Epithelial cell of proximal tubule (primary cell): ENCODE measurements at places on chromosomes 13 and 19. TPM values are rescaled to one million over a fixed set of nuclear protein-coding genes. Genes with fewer than 3 reads are reported as not detected.

The CDC42EP5 gene
- 5.1 and 33.7 TPM in 2 replicates for total RNA-seq

The CBY2 gene
- not detected in 2 replicates for total RNA-seq

The TMEM150B gene
- not detected in 2 replicates for total RNA-seq

The KRTDAP gene
- total RNA-seq = not detected in 2 replicates

The C5AR2 gene
- not detected in 2 replicates for total RNA-seq

The PTH2 gene
- not detected in 2 replicates for total RNA-seq

The VSIG10L gene
- total RNA-seq = 0.51 and 0.92 TPM in 2 replicates

The ZNF560 gene
- total RNA-seq = 0.92 and 2.5 TPM in 2 replicates

The GEMIN7 gene
- total RNA-seq = 38.2 and 58.2 TPM in 2 replicates

The IGFL1 gene
- total RNA-seq = not detected in 2 replicates

The ETV2 gene
- total RNA-seq = 0.35 TPM in 1 of 2 replicates, not detected in the other

The NKG7 gene
- total RNA-seq = not detected in 2 replicates

The IZUMO4 gene
- total RNA-seq = 1.0 and 5.2 TPM in 2 replicates

The ZNF546 gene
- 0.17 and 0.87 TPM in 2 replicates for total RNA-seq

The CLEC17A gene
- total RNA-seq = not detected in 2 replicates

The RGCC gene
- 8.4 and 9.7 TPM in 2 replicates for total RNA-seq

The KLK1 gene
- total RNA-seq = 5.0 TPM in 1 of 2 replicates, not detected in the other

The SHANK1 gene
- 0.29 TPM in 1 of 2 replicates, not detected in the other for total RNA-seq

The VAV1 gene
- 1.3 and 1.4 TPM in 2 replicates for total RNA-seq

The GFY gene
- not detected in 2 replicates for total RNA-seq

The PPM1N gene
- total RNA-seq = 0.17 TPM in 1 of 2 replicates, not detected in the other

The FFAR3 gene
- total RNA-seq = not detected in 2 replicates

The ZNF491 gene
- total RNA-seq = 0.17 and 0.29 TPM in 2 replicates

The KIR2DL4 gene
- not detected in 2 replicates for total RNA-seq

The ZNF28 gene
- total RNA-seq = 8.5 and 10.2 TPM in 2 replicates
